Tibial nerve (tissue), 4 donors: ENCODE measurements at places on chromosomes 5 and 9. TPM values are rescaled to one million over a fixed set of nuclear protein-coding genes. Genes with fewer than 3 reads are reported as not detected.

- no peaks in the 10 kb centered on the region for H3K36me3 ChIP-seq
- H3K4me1 ChIP-seq: no peaks in the 10 kb centered on the region
- H3K27me3 ChIP-seq: no peaks in the 10 kb centered on the region
- no peak overlapping the region for H3K4me3 ChIP-seq
These were observed 79.6 kb downstream of the PHAX start for GRCh38 chr5:126680191-126680817.

- H3K4me3 ChIP-seq: no peak overlapping the region
- H3K27me3 ChIP-seq: no peaks in the 10 kb centered on the region
- H3K27ac ChIP-seq: peak overlapping the region; percentile 84
These were observed 53.8 kb upstream of the KLF9 start for GRCh38 chr9:70468291-70468690.

GRCh38 chr5:74333430-74333829 is 307.1 kb downstream of the ENC1 start:
- no peak for DNase-seq
- H3K36me3 ChIP-seq: no peaks in the 10 kb centered on the region
- H3K4me1 ChIP-seq: no peaks in the 10 kb centered on the region
- H3K27ac ChIP-seq: no peak overlapping the region
- no peak overlapping the region for H3K4me3 ChIP-seq

DNA sequence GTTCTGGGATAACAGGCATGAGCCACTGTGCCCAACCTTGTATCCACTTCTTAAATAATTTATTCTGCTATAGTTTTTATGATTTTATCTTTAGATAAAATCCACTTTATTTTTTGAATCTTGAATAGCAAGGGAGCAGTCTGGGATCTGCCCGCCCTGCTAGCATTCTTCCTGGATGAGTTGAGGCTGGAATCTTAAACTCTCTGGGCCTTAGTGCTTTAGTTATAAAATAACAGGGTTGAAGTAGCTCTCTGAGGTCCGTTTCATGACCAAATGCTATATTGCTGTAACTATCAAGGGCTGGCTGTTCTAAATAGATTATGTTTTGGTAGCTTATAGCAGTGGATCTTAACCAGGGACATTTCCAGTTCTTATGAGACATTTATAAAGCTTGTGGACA is 20.8 kb downstream of the ACER2 start:
- no peaks in the 10 kb centered on the region for H3K36me3 ChIP-seq
- H3K27ac ChIP-seq: peak overlapping the region; percentile 76
- H3K27me3 ChIP-seq: no peaks in the 10 kb centered on the region
- no peaks in the 10 kb centered on the region for H3K4me1 ChIP-seq

DNA sequence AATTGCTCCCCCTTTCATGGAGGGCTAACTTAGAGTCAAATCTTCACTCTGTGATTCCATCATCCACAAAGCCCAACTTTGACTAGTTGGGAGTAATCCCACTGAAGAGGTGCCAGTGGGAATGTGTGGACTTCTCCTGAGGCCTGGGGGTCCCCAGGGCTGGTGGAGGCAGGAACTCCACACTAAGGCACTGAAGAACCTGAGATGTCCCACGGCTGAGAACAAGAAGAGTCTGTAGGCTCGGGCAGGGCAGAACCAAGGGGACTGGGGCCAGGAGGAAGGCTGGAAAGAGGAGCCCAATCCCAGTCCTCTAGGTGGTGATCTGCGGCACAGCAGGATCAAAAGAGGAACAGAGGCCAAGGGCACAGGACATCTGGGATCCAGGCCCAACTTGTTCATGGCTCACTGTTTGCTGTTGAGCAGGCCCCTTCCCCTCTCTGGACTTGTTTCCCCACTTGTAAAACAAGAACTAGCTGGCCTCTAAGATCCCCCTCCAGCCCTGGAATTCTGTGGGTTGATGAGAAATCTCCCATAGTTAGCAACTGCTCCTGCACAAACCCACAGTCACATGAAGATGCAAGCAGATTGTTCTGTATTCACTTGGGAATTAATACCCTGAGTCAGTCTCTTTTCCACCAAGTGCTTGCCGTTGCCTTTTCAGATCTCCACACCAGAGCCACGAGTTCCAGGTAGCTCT is 32.7 kb upstream of the ALDH1B1 start:
- no peak overlapping the region for H3K4me3 ChIP-seq
- no peak for DNase-seq
- no peaks in the 10 kb centered on the region for H3K36me3 ChIP-seq
- no peak overlapping the region for H3K27ac ChIP-seq
- H3K27me3 ChIP-seq: no peaks in the 10 kb centered on the region
- no peaks in the 10 kb centered on the region for H3K4me1 ChIP-seq

DNA sequence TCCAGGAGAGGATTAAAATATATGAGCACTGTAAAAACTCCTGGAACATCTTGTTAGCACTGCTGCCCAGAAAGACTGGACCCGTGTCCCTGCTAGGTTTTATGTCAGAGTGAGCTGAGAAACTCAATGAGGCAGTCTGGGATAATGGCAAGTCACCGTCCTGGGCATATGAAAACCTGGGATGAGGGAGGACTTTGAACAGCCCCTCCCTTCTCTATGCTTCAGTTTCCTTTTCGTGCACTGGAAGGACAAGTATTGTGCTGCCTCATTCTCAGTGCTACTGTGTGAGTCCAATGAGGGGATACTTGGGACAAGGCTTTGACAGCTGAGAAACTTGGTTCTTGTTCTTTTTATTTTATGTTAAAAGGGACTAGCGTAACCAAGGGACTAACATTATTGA is 143.0 kb upstream of the SHB start:
- no peak overlapping the region for H3K4me3 ChIP-seq
- H3K36me3 ChIP-seq: no peaks in the 10 kb centered on the region
- no peaks in the 10 kb centered on the region for H3K4me1 ChIP-seq
- no peak overlapping the region for H3K27ac ChIP-seq
- no peaks in the 10 kb centered on the region for H3K27me3 ChIP-seq

GRCh38 chr5:39760385-39761198 is 335.8 kb upstream of the DAB2 start:
- no peak overlapping the region for H3K4me3 ChIP-seq
- H3K36me3 ChIP-seq: no peaks in the 10 kb centered on the region
- no peaks in the 10 kb centered on the region for H3K4me1 ChIP-seq

GRCh38 chr5:124956471-124957029 is 210.1 kb upstream of the ZNF608 start:
- DNase-seq: no peak
- H3K4me3 ChIP-seq: no peak overlapping the region
- no peak overlapping the region for H3K27ac ChIP-seq
- no peaks in the 10 kb centered on the region for H3K36me3 ChIP-seq

DNA sequence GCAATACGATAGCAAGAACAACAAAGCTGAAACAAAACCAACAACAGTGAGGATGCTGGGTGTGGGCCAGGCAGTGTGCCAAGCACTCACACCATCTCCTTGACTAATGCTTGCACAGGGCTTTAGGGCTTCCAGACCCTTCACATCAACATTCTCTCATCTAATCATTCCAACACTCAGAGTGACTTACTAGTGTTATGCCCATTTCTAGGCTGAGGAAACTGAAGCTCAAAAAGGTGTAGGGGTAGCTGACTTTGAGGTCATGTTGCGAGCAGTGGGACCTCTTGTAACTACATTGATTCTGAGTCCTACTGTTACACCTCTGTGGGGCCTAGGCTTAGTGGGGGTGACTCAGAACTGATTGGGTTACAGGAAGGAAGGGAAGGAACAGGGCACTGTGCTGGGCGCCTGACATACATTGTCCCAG is 9.7 kb downstream of the ANGPTL2 start:
- H3K27ac ChIP-seq: peak overlapping the region; percentile 72
- H3K4me1 ChIP-seq: no peaks in the 10 kb centered on the region
- DNase-seq: no peak
- no peak overlapping the region for H3K4me3 ChIP-seq

DNA sequence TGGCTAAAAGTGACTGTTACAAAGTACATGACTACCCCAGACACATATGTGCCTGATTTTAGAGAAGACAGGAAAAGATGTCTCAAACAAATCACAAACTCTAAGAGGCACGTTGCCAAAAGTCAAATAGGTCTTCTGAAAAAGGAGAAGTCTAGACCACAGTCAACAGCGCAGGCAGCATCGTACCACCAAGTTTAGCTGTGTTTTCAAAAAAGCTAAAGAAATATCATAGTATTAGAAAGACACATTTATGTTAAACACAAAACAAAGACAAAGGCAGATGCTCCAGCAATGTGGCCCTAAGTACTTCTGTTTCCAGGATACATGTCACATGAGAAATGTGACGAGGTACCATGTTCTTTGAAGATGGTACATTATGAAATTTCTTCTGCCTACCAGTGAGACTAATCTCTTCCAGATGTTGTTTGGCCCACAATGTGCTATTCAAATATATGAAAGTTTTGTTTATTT is 43.5 kb downstream of the LPAR1 start:
- DNase-seq: no peak
- no peaks in the 10 kb centered on the region for H3K36me3 ChIP-seq
- H3K27ac ChIP-seq: peak overlapping the region; percentile 87
- no peak overlapping the region for H3K4me3 ChIP-seq
- H3K4me1 ChIP-seq: peaks cover 61% of the 10 kb centered on the region
- H3K27me3 ChIP-seq: no peaks in the 10 kb centered on the region

DNA sequence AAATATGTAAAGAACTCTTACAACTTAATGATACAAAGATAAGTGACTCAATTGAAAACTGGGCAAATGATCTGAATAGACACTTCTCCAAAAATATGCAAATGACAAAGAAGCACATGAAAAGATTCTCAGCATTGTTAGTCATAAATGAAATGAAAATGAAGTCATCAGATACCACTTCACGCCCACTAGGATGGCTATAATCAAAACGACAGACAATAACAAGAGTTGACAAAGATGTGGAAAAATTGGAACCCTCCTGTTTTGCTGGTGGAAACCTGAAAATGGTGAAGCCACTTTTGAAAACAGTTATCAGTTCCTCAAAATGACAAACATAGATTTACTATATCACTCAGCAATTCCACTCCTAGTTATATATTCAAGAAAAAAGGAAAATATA is 7.9 kb upstream of the SYK start:
- DNase-seq: no peak
- no peaks in the 10 kb centered on the region for H3K27me3 ChIP-seq
- H3K36me3 ChIP-seq: no peaks in the 10 kb centered on the region
- no peak overlapping the region for H3K27ac ChIP-seq
- H3K4me3 ChIP-seq: no peak overlapping the region
- no peaks in the 10 kb centered on the region for H3K4me1 ChIP-seq

DNA sequence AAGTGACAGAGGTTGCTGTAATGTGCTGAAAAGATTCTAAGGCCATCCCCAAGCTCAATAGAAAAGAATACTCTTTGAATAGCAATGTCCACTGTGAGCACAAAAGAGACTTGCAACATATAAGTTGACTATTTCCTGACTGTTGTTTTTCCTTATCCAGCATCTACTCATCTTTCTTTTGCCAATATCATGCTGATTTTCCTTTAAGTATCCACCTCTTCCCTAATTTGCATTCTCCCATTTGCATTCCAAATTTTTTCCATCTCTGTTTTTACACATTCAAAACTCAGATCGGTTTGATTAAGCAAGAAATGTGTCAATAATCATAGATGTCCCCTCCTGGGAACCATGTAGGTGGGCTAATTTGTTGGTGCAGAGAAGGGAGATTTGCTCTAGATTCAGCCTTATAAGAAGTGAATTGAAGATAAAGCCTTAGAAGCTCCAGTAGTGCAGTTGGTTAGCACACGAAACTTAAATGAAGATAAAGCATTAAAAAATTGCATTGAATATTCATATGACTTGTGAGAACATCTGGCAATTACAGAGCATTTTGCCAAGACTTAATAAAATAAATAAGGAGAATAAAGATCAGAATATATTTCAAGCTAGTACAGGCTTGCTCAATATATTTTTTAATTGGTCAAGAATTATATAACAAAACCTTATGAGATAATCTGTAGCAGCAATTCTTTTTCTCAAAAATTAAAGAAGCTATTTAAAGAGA is 267.6 kb downstream of the TMEM167A start:
- no peaks in the 10 kb centered on the region for H3K4me1 ChIP-seq
- no peaks in the 10 kb centered on the region for H3K27me3 ChIP-seq
- DNase-seq: no peak
- H3K36me3 ChIP-seq: no peaks in the 10 kb centered on the region

DNA sequence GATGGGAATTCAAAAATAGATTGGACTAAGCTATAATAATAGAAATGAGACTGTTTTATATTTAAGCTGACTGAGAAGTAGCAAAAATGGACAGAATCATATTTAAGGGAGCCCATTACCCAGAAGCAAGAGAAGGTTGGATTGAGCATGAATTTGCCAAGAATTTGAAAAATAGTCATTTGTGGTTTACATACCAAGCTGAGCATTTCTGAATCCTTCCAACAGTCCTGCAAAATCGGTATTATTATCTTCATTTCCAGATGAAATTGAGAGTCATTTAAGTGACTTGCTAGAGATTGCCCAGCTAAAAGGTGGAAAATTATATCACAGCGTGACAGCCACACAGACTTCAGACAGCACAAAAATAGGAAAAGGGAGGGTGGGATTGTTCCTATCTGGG is 48.4 kb downstream of the TNFSF15 start:
- H3K27ac ChIP-seq: no peak overlapping the region
- no peak for DNase-seq
- H3K27me3 ChIP-seq: no peaks in the 10 kb centered on the region
- H3K4me3 ChIP-seq: no peak overlapping the region
- H3K36me3 ChIP-seq: no peaks in the 10 kb centered on the region

DNA sequence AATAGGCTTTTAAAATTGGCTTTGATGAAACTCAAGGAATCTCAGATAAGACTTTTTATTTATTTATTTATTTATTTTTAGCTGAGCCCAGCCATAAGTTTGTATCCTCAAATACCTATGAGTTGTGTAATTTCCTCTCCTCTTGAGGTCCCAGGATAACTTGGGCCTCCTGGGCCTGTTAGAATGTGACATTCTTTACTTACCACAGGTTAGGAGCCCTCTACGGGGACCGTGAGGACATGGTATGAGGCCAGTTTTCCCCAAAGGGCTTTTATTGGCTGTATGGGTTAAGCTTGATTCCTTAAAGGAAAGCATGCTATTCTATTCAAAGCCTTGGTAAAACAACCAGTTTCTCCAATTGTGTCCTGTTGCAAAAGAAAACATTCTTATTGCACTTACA is 16.9 kb downstream of the SHISAL2B start:
- H3K4me3 ChIP-seq: no peak overlapping the region
- H3K4me1 ChIP-seq: no peaks in the 10 kb centered on the region
- H3K27ac ChIP-seq: no peak overlapping the region
- H3K27me3 ChIP-seq: no peaks in the 10 kb centered on the region
- H3K36me3 ChIP-seq: no peaks in the 10 kb centered on the region

DNA sequence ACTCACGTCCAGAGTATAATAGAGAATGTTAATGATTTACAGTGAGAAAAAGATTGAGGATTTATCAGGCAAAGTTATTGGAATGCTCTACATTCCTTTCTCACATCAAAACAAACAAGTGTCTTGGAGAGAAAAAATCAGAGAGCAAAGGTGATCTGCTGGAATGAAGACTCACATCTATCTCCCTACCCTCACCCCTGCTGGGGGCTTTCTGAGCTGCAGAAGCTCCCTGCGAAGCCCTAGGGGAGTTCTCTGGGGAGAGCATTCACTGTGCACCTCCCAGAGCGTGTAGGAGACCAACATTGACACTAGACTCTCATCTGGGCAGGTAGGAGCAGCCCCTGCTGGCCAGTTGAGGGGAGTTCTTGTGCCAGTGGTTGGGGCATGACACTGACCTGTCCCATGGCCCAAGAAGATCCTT is 76.6 kb upstream of the ADAMTS16 start:
- no peaks in the 10 kb centered on the region for H3K27me3 ChIP-seq
- no peaks in the 10 kb centered on the region for H3K36me3 ChIP-seq
- DNase-seq: no peak
- no peak overlapping the region for H3K4me3 ChIP-seq
- no peaks in the 10 kb centered on the region for H3K4me1 ChIP-seq

Gene ZBED3
- total RNA-seq: 33.5 TPM

Gene TGFBR1
- total RNA-seq: 37.4 TPM

Gene PDE8B
- total RNA-seq: 6.3 TPM

Gene EIF4EBP3
- 13.1 TPM for total RNA-seq

Gene CEP120
- 26.6 TPM for total RNA-seq

Gene LURAP1L
- total RNA-seq: 22.8 TPM
